ENCODE measurements at places on chromosomes 1 and 21.

- DNase-seq: no peak
These were observed 25.6 kb downstream of the RAB4A start for GRCh38 chr1:229296541-229296941.

DNA sequence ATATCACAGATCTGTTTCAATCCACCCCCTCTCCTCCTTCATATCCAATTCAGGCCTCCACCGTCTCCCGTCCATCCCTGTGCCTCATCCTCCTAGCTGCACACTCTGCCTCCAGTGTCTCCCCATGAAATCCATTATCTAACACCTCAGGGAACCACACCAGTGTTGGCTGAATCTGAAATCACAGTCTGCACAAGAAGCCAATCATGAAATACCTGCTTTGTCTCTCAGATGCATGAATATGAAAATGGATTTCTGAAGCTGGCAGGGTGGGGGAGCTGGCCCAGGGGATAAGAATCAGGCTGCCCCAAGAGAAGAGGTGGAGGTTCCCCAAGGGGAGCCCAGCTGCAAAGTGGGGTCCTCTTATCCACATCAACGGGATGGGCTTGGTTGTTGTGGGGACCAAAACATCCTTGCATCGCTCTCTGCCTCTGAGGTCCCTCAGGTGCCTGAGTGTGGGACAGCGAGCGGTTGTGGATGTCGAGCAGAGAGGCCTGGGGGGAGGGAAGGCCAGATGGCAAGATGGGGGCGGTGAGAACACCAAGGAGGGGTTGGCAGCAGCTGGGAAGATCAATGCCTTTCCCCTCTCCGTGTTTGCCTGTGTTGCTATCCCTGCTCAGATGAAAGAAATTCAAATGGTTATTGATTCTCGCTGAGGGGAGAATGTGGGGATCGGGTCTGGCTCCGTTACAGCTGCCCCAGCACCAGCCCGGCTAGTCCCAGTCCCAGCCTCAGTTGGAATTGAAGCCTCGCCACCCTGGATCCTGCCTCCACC is 237.3 kb upstream of the POU3F1 start:
- DNase-seq: no peak

GRCh38 chr21:41707231-41707959 is 59.5 kb downstream of the RIPK4 start:
- DNase-seq: no peak

DNA sequence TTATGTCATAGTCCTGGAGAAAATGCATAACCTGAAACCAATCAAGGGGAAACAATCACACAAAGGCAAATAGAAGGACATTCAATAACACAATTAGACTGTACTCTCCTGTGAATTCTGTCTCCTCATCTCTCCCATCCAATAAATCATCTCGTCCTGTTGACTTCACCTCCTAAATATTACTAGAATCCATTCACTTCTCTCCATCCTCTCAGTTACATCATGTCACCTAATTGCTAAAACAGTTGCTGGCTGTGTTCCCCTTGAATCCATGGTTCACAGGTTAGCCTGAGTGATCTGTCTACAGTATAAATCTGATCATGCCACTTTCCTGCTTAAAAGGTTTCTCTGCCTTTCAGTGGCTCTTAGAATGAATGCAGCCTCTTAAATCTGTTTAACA is 220.2 kb downstream of the TGFB2 start:
- no peak for DNase-seq

- DNase-seq: peak; percentile 99
These were observed at the start of gene SDE2 for GRCh38 chr1:225999227-225999911. SDE2 (minus strand) TSS chr1:225999343; CDS start chr1:225999312, 31 bp downstream.

DNA sequence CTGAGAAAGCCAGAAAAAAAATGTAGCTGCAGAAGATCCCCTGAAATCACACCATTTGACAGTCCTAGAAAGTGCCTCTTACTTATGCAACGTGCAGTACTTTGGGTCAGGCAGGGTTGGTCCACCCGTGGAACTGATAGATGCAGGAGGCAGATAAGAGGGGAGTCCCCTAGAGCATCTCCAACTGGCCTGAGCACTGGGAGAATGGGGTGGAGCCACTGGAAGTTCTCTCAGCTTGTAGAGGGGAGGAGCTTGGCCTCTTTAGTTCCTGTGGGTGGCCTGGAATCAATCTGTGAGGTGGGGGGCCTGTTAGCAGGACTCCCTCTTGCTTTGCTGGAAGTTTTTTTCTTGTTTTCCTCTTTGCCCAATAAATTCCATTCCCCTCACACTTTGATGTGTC is 335.7 kb upstream of the NCAM2 start:
- no peak for DNase-seq

DNA sequence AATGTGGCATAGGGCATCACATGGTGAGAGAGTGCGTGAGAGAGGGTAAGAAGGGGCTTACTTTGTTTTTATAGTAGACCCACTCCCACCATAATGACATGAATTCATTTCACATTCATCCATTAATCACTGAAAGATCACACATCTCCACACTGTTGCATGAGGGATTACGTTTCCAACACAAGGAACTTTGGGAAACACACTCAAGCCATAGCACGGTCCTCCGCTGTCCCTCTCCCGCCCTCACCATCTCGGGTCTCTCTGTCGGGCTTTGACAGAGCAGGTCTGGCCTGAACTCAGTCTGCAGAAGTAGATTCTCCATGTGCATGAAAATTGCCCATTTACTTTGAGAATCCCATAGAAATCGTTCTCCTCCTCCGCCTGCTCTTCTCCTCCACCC is 312.2 kb downstream of the MATN1 start:
- DNase-seq: no peak

DNA sequence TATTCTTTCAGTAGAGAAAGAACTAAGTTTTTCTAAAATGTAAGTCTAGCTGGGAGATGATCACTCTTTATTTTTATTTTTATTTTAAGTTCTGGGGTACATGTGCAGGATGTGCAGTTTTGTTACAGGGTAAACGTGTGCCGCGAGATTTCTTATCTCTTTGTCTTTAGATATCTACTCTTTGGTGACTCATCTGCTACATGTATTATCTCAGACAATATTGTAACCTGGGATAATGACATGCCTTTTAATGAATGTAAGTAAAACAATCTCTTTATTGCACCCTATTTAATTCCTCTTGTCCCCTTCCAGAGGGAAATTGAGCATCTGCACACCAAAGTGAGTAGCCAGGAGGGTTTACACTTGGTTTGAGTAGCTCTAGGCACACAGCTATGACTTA is 9.4 kb downstream of the CR2 start:
- DNase-seq: no peak

GRCh38 chr1:227437495-227438008 is 119.3 kb upstream of the CDC42BPA start:
- DNase-seq: no peak

DNA sequence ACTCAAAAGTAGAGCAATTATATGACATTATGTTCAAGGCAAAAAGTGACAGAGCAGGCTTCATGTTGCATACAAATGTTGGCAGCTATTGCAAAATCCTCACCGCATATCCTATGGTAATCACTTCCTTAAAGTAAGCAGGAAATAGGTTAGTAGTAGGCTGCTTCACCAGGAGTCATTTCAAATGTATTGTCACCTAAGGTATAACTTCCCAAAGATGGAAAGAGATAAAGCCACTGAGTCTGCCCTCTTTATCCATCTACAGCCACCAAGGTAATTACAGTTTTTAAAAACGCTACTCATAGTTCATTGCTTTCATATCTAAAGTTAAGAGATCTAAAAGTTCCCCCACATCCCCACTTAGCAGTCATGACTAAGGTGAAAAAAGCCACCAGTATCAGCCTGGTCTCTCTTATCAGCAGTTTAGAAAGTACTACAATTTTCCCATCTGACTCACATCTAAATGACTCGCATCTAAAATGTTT is 31.6 kb upstream of the UBE2U start:
- DNase-seq: no peak

- no peak for DNase-seq
These were observed 2.3 kb downstream of the VASH2 start for GRCh38 chr1:212952641-212952976.

GRCh38 chr21:34311561-34312330 is 52.1 kb upstream of the KCNE2 start:
- DNase-seq: no peak

- DNase-seq: no peak
These were observed 240.2 kb downstream of the USH2A start for GRCh38 chr1:216183007-216183406.

DNA sequence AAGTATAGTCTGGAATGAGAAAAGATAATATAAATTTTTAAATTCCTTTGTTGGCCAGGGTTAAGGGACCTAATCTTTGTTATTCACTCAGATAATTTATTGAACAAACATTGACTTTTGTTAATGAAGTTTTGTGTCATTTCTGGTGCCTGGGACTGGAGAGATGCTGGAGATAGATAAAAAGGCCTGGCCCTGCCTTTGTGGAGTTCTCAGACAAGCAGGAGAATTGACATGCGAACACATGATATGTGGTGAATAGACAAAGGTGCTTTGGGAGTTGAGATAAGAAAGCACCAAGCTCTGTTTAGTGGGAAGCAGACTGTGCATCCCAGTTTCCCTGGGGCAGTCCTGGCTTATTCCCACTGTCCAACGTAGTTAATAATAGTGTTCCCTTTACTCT is 8.5 kb downstream of the C1orf21 start:
- no peak for DNase-seq
